ENCODE measurements at places on chromosomes 6 and 20.
A peak's percentile ranks its signal among the peaks of the same experiment; 100 is the strongest.

GRCh38 chr6:33719326-33719987 is 8.0 kb upstream of the UQCC2 start:
- DNase-seq: no peak

DNA sequence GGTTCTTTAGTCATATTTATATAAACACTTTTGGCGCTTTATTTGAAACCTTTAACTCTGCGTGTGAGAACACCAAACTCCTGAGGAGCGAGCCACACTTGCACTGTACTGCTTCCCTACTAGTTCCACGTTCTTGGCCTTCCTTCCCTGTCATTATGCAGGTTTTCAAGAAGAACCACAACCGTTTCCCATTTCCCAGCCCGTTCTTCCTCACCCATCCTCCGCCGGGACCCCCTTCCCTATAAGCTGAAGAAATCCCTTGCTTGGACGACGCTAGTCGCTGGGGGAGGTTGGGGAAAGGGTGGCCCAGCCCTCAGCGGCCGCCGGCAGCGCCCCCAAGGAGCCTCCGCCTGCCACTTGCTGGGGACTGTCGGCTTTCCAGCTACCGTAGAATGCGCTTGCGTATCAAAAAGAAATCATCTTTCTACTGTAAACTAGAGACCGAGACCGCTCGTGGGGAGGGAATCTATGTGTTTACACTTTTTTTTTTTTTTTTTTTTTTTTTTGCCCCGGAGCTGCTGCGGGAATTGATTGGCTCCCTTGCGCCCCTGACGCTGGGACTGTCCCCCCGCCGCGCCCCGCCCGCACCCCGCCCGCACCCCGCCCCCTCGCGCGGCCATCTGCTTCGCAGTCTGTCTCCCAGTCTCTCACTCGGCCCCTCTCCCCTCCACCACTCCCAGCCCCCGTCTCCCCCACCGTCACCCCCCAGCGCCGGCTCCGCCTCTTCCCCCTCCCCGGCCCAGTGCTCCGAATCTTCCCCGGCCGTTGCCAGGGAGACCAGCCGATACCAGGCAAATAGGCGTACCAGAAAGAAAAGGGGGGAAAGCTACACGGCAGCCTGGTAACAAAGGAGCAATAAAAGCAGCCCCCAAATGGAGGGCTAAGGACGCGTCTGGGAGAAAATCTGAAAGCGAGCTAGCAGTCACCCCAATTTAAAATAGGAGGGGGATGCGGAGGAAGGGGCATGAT is 2.3 kb upstream of the MARCKS start:
- DNase-seq: peak; percentile 96

DNA sequence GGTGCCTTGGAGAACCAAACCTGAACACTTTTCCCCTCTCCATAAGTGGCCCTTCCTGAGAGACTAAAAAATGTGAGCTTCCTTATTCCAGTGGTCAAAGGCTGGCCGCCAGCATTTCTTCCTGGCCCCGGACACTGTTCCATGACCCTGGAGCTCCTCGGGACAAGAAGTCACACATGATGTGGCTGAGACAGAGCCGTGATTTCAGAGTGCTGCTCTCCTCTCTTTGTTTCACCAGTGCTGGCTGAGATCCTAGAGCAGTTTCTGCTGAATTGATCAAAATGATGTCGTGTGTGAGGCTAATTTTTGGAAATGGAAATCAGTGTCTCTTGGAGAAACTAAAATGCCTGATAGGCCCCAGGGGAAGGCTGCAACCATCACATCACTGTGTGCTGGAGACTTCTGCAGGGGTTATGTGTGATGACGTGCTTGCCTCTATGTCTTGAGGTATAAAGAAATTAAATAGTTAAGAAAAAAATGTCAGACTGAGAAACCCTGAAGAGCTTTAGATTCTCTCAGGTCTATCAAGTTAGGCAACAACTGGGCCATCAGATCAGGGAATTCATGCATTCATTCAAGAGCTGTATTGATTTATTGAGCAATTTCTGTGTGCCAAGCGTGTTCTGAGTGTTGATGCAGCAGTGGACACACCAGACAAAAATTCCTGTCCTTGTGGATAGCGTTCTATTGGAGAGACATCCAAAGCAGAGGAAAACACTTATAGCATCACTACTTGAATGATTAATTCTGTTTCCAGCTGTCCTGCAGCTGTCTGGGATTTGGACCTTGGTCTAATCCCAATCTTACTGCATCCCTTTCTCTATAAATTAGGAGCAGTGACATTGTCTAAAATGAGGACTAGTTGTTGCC is 72.7 kb upstream of the CCN6 start:
- peak; percentile 33 for DNase-seq

DNA sequence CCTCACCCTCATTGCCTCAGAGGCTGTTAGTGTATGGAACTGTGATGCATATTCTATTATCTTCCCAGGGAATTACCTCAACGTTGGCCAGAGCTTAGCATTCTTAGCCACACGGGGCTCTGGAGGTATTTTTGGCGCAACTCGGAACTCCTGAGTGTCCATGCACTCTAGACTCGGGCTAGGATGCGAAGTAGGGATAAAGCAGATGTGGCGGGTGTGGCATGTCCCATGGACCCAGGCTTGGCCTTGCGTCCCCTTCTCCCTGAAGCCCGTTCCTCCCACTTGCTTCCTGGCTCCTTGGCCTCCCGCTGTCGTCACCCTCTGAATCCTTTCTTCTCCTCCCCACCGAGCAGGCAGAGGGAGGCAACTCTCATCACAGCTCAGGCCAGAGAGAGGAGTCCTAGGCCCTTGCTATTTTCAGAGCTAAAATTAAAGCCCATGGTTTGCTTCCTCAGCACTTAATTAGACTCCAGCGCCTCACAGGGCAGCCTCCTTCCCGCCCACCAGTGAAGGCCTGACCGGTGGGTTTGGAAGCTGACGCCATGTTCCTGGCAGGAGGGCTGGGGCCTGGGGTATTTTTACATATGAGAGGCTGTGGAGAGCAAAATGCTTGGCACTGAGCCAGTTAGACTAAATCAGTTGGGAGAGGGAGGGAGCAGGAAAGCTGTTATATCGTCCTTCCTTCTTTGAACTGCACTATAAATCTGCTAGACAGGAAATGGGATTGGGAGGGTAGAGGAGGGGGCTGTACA is 138.7 kb downstream of the FOXO3 start:
- peak; percentile 63 for DNase-seq

DNA sequence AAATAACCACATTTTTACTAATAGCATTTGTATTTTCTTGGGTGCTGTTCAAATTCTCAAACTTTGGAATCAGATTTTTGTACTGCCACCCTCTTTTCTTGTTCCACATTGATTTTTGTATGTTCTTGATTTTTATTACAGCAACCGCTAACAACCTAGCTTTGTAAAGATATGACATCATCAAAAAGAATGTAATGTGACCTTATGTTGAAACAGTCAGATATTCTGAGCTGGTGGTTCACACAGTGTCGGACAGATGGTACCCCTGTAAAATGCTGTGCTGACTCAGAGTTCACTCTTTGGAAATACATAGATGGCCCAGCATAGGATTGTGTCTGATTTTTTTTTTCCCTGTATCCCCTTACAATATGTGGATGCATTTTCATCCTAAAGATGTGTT is 118.9 kb downstream of the QKI start:
- DNase-seq: peak; percentile 27

- no peak for DNase-seq
These were observed 138.0 kb downstream of the THBS2 start for GRCh38 chr6:169115632-169116031.

Data from eye (tissue), 1 donor.